Skeletal muscle cell (primary cell): ENCODE measurements at places on chromosomes 3 and 15.

DNA sequence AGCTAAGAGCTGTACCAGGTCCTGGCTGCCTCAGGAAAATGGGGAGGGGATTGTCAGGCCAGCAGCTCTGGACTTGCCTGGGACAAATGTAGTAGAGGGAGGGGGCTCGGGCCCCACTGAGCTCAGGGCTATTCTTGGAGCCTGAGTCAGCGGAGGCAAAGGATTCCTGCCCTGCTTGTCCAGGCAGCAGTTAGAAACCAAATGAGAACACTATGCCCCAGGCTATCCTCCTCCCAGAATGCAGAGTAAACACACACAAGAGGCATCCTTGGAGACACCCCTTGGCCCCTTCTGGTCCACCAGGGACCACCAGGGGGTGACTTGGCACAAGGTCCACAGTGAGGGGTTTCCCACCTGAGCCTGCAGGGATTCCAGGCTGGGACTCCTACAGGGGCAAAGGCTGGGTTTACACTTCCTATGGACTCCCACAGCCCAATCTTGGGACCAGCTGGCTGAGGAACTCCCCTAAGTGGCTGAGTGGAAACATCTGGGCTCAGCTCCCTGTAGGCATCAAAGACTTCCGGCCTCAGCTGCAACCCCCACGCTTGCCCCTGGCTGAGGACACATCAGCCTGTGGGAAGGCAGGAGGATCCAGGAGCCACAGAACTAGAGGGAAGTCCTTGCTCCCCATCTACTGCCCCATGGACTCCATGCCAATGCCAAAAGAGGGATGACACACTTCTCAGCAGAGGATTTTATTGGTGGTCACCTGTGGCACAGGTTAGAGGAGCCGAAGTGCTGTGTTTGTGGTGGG is 3.4 kb upstream of the COL7A1 start:
- peak; percentile 76 for DNase-seq

DNA sequence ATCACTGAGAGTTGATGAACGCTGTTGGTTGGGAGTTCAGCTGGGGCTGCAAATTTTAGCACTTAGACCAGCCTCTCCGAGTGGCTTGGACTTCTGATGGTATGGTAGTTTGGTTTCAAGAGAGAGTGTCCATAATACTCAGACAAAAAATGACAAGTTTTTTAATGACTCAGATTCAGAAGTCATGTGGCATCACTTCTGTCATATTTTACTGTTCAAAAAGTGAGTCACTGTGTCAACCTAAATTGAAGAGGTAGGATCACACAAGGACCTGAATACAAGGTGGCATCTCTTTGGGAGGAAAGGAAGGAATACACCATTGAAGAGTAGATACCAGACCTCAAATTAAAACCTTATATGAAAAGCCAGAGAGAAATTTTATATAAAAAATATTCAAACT is 99.1 kb upstream of the CHMP2B start:
- no peak for DNase-seq

DNA sequence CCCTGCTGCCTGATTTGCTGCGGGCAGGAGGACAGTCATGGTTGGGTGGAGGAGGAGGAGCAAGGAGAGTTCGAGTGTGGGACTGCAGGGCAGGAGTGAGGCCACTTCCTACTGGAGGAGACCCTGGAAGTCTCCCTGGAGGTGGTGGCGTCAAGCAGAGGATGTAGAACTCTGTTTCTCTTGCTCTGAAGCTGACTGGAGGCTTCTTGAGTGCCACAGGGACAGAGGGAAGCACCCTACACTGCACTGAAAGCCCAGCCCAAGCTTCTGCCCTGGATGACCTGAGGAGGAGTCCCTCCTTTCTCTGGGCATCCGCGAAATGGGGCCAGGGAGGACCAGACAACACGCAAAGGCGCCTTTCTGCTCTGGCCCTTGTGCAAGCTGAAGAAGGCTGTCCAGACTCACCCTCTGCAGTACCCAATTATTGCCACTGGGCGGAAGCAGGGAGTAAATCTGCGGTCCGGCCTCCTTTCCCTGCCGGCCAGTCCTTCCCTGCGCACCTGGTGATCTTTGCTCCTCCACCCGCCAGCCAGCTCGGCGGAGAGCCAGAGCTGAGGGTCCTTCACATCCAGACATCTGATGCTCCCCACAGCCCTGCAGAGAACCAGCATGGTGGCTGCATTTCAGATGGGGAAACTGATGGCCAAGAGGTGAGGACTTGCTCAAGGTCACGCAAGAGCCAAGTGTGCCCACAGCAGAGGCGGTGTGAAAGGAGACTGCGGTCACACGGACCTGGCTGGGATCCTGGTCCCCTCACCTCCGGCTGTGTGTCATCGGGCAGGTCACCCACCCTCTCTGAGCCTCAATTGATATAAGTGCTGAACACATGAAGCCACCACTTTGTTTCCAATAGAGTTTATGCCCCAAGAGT is 207.1 kb downstream of the TBC1D2B start:
- DNase-seq = no peak

DNA sequence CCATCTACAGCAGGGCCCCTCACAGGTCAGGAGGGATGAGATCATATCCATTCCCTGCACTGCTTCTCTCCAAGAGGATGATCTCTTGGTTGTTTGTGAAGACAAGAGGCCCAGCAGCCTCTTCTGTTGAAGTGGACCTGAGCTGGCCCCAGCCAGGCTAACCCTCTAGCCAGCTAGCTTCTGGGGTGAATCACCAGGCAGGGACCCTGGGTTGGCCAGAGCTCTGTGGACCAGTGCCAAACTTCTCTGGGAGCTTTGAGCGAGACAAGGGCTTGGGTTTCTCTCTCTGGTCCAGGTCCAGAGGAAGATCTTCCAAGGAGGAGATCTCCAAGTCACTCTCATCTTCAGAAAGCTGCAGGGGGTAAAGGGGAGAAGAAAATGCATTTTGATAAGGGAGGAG is 52.7 kb downstream of the CLDN18 start:
- peak; percentile 45 for DNase-seq

- DNase-seq = peak; percentile 85
Observed at GRCh38 chr15:74406992-74407705, 26.6 kb downstream of the SEMA7A start.

DNA sequence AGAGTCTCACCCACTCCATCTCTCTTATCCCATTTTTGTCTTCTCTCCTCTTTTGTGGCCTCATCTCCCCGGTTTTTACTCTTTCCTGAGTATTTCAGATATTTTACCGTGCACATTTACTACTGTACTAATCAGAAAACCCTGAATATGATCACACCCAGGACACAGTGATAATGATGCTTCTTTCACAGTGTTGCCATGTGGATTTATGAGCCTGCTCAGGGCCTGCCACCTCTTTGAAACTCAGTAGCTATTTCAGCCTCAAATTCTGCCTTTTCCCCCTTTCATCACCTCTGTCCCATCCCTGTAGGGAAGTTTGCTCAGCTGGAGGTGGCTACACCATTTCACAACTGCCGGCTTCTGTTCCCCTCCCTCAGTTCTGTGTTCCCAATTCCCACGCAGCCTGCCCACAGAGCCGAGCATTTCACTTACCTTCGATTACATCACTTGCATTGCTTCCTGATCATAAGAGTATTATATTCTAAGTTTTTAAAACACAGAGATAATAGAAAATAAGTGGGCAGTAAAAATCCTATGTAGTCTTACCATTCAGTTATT is 33.2 kb downstream of the ARNT2 start:
- peak; percentile 66 for DNase-seq

- DNase-seq = no peak
Observed at GRCh38 chr3:119343719-119344118, 49.5 kb downstream of the ARHGAP31 start.

- DNase-seq = no peak
Observed at GRCh38 chr3:126202276-126202675, 21.9 kb upstream of the ALDH1L1 start.

GRCh38 chr15:80514071-80514780 is 110.0 kb downstream of the ARNT2 start:
- peak; percentile 43 for DNase-seq

DNA sequence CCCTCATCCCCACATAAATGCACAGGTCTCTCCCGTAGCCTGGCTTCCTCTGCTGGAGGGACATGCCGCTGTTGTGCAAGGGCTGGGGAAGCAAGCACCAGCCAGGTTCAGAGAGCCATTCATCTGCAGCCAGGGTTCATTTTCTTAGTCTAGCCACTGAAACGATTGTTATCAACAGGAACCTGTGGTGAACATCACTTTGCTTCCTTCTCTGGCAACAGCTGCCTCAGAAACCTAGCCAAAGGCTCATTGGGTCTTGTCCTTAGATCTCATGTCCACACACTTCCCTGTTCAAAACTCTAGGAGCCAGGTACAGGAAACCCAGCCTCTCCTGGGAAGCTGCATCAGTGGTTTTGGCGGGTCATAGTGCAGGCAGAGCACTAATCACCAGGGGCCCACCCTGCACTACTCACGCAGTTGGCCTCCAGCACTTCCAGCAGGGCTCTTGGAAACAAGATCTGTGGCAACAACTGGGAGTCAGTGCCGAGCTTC is 47.0 kb downstream of the OXNAD1 start:
- no peak for DNase-seq

DNA sequence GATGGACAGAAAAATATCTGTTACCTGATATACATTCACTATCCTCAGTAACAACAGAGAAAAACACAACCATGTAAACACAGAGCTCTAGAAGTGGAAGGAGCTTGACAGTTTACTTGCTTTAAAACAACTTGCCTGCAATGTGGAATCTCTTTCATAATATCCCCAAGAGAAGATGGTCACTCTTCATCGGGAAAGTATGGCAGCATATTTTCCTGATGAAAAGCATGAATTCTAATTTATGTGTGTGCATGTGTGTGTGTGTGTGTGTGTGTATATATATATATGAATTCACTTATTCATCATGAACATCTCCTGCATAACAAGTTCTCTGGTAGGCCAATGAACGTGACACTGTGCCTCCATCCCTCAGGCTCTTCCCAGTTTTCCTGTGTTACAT is 81.2 kb downstream of the EFL1 start:
- no peak for DNase-seq
